Hematopoietic multipotent progenitor cell (in vitro differentiated cells): ENCODE measurements at places on chromosomes 4 and X.

DNA sequence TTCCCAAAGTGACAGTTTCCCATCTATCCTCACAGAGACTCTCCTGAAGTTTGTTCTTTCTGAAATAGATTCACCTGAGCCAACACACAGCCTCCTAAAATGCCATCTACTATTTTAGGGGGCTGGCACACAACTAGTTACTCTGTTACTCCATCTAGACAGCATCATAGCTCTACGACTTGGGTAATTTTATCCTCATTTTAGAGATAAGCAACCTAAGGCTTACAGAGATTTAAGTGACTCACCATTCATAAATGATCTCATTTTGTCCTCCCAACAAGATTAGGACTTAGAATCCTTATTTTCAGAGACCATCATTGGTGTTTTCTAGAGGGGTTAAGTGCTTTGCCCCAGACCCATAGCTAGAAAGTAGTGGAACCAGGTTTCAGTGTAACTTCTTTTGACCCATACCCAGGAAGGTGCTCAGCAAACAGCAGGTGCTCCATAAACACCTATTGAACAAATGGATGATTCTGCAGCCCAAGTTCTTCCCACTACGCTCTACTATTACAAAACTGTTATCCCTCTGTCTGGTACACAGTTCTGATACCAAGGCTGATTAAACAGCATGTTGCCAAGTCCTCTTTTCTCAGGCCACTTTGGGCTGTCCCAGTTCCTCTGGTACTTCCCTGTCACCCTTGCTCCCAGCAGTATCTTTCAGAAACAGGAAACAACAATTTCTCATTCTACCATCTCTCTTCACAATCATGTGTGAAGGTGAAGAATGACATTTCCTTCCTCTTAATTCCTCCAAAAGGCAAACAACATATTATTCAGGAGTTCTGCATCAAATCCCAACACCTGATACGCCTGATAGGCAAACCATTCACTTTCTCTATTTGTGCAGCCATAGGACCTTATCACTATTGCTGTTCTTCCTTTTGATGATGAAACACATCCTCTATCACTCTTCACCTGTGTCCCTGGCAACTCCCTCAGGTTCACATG is 304.7 kb upstream of the TAPT1 start:
- no peak for DNase-seq

DNA sequence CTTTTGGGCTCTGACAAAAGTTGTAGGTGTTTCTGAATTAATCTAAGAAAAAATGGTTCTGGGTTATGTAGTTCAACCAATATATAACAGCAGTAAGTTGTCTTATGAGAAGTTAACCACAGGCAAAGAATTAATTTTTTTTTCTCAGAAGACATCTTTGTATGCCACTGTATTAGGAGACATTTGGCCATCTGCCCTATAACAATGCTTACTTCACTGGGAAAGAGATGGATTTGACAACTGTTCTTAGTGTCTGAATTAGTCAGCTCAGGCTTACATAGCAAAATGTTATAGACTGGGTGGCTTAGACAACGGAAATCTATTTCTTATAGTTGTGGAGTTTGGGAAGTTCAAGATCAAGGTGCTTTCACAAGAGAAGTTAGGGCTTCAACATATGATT is 508.1 kb downstream of the STIM2 start:
- no peak for DNase-seq

GRCh38 chr4:19063662-19064061 is 1042.1 kb upstream of the LCORL start:
- no peak for DNase-seq

DNA sequence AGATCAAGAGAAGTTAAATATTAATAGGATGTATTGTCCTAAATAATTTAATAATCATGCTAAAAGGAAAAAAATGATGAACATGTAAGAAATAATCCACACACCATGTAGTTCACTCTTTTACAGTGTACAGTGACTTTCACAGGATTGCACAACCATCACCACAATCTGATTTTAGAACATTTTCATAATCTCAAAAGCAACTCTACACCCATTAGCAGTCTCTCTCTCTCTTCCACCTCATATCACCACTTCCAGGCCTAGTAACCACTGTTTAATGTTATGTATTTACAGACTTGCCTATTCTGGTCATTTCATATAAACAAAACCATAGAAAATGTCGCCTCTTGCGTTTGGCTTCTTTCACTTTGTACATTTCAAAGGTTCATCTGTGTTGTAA is 153.4 kb downstream of the FSTL5 start:
- no peak for DNase-seq

GRCh38 chr4:37998226-37998625 is 38.0 kb downstream of the PTTG2 start:
- no peak for DNase-seq

DNA sequence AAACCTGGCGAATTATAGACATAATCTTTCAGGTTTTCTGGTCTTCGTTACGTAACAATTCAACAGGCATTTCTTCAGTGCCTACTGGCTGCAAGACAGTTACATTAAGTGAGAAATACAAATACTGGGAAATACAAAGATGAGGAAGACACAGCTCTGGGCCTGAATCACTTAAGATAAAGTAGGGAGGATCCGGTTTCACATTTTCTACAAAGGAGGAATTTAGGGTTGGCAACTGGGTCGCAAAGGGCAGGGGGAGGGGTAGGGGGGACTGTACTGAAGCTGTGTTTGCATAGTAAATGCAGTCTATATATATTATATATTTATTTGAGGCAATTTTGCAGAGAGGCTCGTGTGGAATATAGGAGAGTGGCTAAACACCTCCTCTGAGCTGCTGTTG is 107.4 kb downstream of the MAML3 start:
- no peak for DNase-seq

GRCh38 chr4:172945611-172946010 is 223.0 kb upstream of the GALNT7 start:
- no peak for DNase-seq
